ENCODE measurements at places on chromosomes 1 and 21.

DNA sequence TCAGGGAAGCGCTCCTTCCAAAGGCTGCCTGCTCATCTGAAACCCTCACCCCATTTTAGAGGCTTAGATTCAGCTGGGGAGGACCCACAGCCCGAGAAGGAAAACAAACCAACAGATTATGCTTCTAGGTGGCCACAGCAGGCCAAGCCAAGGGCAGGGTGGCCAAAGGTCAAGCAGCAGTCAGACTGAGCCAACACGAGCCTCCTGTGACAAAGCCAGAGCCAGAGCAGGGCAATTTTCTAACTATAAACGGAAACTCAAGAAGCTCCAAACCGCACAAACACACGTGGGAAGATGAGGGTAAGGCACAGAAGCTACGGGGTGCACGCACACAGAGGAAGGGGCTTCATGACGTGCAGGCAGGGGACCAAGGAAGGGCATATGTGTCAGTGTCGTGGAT lies 64.1 kb downstream of the PLEKHA6 start:
- DNase-seq = no peak

- DNase-seq = no peak
Measured at GRCh38 chr1:7539769-7540175, 231.3 kb upstream of the VAMP3 start.

DNA sequence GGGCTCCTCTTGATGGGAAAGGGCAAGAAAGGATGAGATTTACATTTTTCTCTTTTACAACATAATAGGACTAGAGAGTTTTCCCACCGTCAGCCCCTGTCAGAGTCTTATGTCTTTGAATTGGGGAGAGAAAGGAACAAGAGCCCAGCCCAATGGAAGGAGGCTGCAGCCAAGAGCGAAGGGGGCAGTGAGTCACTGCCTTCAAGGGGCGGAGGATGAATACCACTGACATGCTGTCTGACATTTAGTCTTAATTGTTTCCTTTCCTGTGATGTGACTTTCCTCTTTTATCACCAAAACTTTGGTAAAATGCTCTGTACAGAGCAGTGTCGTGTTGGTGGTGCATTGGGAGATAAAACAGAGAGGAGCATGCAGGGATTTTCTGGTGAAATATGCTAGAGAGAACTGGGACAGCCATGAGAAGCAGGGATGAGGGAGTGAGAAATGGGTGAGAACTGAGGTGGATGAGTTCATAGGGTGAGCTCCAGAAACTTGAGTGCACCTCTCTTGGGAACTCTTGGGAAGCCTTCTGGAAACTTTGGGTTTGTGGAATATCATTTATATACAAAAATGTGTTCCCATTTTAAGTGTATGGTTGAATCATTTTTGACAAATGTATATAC lies 179.9 kb upstream of the FGGY start:
- no peak for DNase-seq

GRCh38 chr1:145695821-145696629 lies 11.1 kb downstream of the PDZK1 start:
- no peak for DNase-seq

DNA sequence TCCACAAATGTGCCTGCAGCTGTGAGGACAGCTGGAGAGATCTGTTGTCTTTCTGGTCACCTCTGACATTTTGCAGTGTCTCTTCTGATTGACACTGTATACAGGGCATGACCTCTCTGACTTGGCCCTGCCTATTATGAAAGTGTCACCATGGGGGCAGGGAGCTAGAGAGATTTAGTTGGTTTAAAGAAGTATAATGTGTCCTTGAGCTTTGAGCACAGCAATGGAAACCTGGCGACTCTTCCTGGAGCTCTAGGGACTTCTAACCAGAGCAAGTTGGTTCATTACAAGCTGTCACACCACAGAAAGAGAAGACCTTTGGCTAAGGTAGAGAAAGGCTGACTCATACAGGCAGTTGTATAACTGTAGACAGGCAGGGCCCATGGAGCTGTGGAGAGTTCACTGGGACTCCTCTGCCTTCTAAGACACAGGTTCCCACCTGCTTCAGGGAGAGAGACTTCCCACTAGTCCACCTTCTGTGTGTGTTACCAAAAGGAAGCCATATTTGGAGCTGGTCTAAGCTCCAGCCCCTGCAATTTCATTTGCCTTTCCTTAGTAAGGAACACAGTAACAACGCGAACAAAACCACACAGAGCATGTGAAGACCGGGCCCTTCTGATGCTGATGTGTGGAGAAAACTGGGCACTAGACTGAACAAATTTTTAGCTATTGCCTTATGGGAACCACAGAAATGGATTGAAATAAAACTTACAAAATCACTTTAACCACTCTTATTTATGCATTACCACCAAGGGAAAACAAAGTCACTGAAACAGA lies 90.5 kb upstream of the ADAR start:
- DNase-seq = no peak

GRCh38 chr21:44434568-44434925 lies 20.8 kb upstream of the LRRC3 start:
- no peak for DNase-seq

DNA sequence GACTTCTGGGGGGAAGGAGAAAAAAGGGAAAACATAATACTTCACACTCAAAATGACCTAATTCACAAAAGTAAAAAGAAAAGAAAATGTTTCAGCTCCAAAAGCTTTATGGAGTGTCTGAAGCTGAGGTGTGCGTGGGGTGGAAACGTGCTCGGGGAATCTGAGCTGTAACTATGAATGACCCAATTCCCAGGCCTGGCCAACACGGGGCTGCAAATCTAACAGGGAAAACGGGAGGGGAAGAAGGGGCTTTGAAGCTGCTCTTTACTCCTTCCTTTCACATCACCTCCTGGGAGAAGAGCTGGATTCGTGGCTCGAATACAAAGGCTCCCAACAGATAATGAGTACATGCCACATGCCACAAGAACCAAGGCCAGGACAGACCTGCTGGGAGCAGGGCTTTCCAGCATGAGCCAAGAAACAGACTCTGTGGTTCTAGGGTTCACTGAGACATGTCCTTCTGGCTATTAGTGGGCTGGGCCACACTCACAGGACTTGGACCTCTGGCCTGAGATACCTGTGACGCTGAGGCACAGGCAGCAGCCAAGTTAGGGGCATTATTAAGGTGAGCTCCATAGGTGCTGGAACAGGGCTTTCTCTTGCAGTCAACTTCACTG lies 51.5 kb downstream of the SLC66A1 start:
- no peak for DNase-seq

DNA sequence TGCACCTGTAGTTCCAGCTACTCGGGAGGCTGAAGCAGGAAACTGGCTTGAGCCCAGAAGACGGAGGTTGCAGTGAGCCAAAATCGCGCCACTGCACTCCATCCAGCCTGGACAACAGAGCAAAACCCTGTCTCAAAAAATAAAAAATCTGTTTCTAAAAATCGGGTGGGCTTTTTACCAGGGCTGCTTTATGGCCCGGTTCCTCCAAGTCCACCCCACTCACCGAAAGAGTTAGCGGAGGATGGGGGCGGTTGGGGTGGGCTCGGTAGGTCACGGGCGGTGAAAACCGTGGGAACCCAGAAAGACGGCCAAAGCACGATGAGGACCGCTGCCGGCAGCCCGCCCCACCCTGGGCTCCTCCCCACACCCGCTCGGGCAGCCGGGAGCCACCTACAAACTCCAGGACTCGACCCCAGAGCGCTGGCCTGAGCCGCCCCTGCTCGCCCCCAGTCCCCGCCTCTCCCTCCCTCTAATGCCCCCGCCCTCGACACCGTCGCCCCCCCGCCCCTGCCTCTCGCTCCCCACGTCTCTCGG lies 846 bp upstream of the PER3 start:
- peak; percentile 14 for DNase-seq

GRCh38 chr21:27572696-27573095 lies 605.8 kb upstream of the ADAMTS5 start:
- DNase-seq = no peak

- no peak for DNase-seq
Measured at GRCh38 chr1:51444096-51444495, 75.0 kb downstream of the EPS15 start.

GRCh38 chr21:36825658-36826057 lies 126.7 kb downstream of the SIM2 start:
- DNase-seq = no peak

- no peak for DNase-seq
Measured at GRCh38 chr1:228825840-228826484, 90.7 kb downstream of the RHOU start.

DNA sequence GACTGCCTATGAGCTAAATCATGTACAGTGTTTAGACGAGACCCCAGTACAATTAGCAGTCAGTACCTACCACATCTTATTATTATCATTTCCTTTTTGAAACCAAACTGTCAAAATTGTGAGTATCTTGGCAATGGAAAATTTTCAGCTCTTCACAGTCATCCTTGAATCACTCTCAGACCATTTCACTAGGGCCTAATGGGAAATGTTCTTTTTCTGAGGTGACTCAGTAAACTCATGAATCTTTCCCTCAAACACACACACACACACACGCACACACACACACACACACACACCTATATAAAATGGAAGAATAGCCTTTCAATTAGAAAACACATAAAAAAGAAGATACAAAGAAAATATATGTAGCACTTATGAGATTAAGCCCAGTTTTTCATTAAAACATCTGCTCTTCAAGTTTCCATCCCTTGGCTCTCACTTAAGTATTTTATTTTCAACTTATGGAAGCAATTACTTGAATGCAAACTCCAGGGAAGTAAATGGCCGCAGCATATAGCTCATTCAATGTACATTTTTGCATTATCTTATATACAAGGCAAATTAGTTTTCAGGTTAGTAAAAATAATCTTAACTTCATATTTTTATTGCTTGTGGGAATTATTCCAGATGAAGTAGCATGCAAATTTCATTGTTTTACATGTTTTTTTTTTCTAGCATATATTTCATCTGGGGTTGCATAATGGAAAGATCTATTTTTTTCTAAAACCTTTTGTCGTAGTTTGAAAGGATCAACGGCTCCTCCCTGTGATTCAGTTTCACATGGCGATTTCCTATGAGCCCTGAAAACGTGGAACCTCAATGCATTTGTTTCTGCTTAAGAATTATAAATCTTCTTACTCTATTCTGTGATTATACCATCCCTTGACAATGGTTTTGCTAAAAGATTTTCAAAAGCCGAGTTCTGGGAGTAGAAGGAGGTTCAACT lies 46.3 kb upstream of the TMPRSS15 start:
- DNase-seq = no peak

- DNase-seq = no peak
Measured at GRCh38 chr1:76068542-76068941, 6.0 kb upstream of the ST6GALNAC3 start.

DNA sequence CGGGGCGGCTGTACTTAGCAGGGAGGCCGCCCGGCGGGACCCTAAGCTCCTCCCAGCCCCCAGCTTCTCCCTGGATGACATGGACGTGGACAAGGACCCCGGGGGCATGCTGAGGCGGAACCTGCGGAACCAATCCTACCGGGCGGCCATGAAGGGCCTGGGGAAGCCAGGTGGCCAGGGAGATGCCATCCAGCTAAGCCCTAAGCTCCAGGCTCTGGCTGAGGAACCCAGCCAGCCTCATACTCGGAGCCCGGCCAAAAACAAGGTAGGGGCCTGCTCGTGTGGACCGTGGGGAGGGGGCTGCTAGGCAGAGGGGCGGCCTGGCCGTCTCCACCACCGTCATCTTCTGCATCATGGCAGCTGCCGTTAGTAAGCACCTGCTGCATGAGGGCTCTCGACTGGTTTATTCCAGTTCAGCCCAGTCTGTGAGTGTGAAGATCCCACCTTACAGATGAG lies 9.0 kb downstream of the ARHGEF16 start:
- no peak for DNase-seq
